ENCODE measurements at places on chromosomes 5 and 9.
A peak's percentile ranks its signal among the peaks of the same experiment; 100 is the strongest.

- H3K36me3 ChIP-seq = no peaks in the 10 kb centered on the region
- no peak overlapping the region for H3K4me3 ChIP-seq
- no peaks in the 10 kb centered on the region for H3K4me1 ChIP-seq
- no peaks in the 10 kb centered on the region for H3K27me3 ChIP-seq
Measured at GRCh38 chr5:33008751-33009418, 297.8 kb downstream of the NPR3 start.

GRCh38 chr9:121564504-121565260 is 65.0 kb upstream of the GGTA1 start:
- peaks cover 23% of the 10 kb centered on the region for H3K27me3 ChIP-seq
- no peak overlapping the region for H3K27ac ChIP-seq
- no peaks in the 10 kb centered on the region for H3K4me1 ChIP-seq

DNA sequence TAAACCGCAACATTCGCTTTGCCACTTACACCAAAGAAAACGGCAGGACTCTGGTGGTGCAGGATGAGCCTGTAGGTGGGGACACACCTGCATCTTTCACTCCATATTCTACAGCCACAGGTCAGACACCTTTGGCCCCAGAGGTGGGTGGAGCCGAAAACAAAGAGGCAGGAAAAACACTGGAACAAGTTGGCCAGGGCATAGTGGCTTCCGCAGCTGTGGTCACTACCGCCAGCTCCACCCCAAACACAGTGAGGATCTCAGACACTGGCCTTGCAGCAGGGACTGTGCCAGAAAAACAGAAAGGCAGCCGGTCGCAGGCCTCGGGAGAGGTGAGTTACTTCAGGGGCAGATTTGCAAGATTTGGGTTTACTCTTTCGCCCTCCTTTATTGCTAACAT is 33.8 kb downstream of the KDM3B start:
- H3K4me3 ChIP-seq = no peak overlapping the region
- H3K4me1 ChIP-seq = peaks cover 7% of the 10 kb centered on the region
- H3K36me3 ChIP-seq = peaks cover 40% of the 10 kb centered on the region
- H3K27me3 ChIP-seq = no peaks in the 10 kb centered on the region
- no peak for DNase-seq

GRCh38 chr5:115349001-115349817 is 52.8 kb upstream of the CCDC112 start:
- peak overlapping the region; percentile 59 for H3K27ac ChIP-seq
- no peaks in the 10 kb centered on the region for H3K27me3 ChIP-seq
- peak overlapping the region; percentile 22 for H3K4me3 ChIP-seq
- no peaks in the 10 kb centered on the region for H3K36me3 ChIP-seq

- H3K4me1 ChIP-seq = no peaks in the 10 kb centered on the region
- H3K27ac ChIP-seq = no peak overlapping the region
- H3K4me3 ChIP-seq = no peak overlapping the region
- 0 out of 2 replicates have a peak, but pooled peaks cover 3% of the 10 kb centered on the region for H3K27me3 ChIP-seq
- H3K36me3 ChIP-seq = no peaks in the 10 kb centered on the region
Measured at GRCh38 chr5:143572671-143573070, 169.2 kb upstream of the NR3C1 start.

GRCh38 chr9:8955315-8955714 is 1155.7 kb upstream of the DMAC1 start:
- H3K4me1 ChIP-seq = no peaks in the 10 kb centered on the region
- no peaks in the 10 kb centered on the region for H3K27me3 ChIP-seq
- no peak overlapping the region for H3K27ac ChIP-seq
- no peak overlapping the region for H3K4me3 ChIP-seq
- no peak for DNase-seq
- no peaks in the 10 kb centered on the region for H3K36me3 ChIP-seq

GRCh38 chr5:177453852-177454396 is 7.3 kb downstream of the PRR7 start:
- H3K27me3 ChIP-seq = no peaks in the 10 kb centered on the region
- no peaks in the 10 kb centered on the region for H3K4me1 ChIP-seq
- peak overlapping the region; percentile 21 for H3K4me3 ChIP-seq
- H3K36me3 ChIP-seq = peaks cover 37% of the 10 kb centered on the region

GRCh38 chr5:31106278-31106677 is 87.2 kb upstream of the CDH6 start:
- H3K4me3 ChIP-seq = no peak overlapping the region
- H3K36me3 ChIP-seq = no peaks in the 10 kb centered on the region
- H3K4me1 ChIP-seq = peaks cover 24% of the 10 kb centered on the region
- H3K27me3 ChIP-seq = no peaks in the 10 kb centered on the region

DNA sequence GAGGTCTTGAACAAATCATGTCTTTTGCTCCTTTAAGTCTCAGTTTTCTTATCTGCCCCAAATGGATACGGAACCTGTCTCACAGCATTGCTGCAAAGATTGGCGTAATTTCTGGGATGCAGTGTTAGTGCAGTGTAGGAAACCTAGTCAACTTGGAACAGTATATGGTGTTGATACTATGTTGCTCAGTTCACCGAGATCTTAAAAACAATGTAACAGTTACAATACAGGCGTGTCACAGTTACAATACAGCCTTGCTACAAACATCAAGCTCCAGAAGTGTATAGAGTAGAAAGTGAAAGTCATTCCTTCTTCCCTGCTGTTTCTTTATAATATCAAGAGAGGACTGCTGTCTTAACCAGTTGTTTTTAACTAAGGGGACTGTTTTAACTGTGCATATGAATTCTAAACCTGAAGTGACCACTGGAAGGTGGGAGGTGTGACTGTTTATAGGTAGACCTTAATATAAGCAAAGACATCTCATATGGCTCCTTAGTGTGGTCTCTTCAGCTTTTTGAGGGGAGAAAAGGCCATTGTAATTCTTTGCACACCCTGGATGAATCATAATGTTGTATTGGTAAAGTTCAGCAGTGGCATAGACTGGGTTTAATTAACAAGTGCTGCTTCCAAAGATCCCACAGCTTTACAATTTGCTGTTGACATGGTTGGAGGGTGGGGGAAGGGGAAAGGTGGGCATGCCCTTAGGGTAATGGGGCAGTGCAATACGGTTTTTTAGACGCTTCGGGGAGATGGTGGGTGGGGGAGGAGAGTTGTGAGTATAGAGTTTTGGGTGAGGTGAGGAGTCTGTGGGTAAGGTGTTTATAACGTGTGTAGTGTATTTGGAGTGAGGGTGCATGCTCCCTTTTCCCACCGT is 12.9 kb downstream of the PRRC2B start:
- H3K36me3 ChIP-seq = peaks cover 19% of the 10 kb centered on the region
- H3K27ac ChIP-seq = no peak overlapping the region
- H3K4me3 ChIP-seq = no peak overlapping the region
- no peaks in the 10 kb centered on the region for H3K27me3 ChIP-seq

DNA sequence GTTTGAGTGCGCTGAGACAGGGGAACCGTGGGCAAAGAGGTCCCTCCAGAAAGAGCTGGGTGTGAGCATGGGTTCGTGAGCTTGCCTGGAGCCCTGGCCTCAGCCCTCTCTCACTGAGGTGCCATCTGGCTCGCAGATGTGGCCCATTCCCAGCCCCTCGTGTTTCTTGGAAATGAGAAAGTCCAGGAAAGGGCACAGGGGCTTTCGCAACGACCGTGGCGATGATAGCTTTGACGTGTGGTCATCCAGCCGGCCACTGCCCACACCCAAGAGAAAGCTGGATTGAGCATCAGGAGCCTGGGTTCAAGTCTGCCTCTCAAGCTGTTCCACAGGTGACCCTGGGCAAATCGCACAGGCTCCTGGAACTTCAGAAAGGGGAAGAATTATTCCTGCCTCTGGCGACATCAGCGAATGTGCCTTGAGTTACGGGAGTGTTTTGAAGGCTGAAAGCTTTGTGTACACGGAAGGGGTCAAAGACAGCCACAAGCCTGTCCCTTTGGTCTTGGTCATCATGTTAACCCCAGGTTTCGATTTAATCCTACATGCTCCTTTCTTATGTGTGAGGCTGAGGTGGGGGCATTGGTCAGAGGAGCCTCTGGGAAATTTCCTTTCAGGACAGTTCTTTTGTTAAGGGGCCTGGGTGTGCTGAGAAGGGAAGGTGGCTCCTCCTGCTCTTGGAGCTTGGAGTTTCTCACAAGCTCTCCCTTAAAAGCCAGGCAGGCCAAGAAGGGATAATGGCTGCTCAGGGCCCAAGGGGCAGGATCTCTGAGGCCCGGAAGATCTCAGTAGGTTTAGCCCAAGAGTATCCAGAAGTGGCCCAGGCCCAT is 41.7 kb upstream of the IL17B start:
- H3K4me1 ChIP-seq = peaks cover 3% of the 10 kb centered on the region
- H3K27ac ChIP-seq = no peak overlapping the region
- H3K36me3 ChIP-seq = no peaks in the 10 kb centered on the region
- DNase-seq = no peak

- no peaks in the 10 kb centered on the region for H3K36me3 ChIP-seq
- no peaks in the 10 kb centered on the region for H3K4me1 ChIP-seq
- H3K4me3 ChIP-seq = no peak overlapping the region
- DNase-seq = no peak
- H3K27me3 ChIP-seq = no peaks in the 10 kb centered on the region
- H3K27ac ChIP-seq = no peak overlapping the region
Measured at GRCh38 chr5:78341440-78341839, 19.0 kb upstream of the SCAMP1 start.

DNA sequence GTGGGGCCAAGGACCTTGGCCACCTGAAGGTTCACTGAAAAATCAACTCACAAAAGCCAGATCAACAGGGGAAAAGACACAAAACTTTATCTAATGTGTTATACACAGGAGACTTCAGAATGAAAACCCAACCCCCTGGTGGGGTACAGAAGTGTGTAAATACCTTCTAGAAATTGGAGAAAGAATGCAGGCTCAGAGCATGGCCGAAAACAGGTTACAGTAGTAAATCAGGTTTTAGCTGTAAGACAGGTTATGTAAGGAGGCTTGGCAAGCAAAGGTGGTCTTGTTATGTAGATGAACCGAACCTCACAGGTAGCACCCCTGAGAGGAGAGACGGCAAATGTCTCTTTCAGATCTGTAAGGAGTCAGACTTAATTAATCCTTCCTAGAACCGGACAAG is 10.0 kb downstream of the CEMIP2 start:
- H3K27me3 ChIP-seq = no peaks in the 10 kb centered on the region
- no peaks in the 10 kb centered on the region for H3K36me3 ChIP-seq
- H3K4me1 ChIP-seq = peaks cover 9% of the 10 kb centered on the region
- DNase-seq = no peak
- no peak overlapping the region for H3K27ac ChIP-seq

DNA sequence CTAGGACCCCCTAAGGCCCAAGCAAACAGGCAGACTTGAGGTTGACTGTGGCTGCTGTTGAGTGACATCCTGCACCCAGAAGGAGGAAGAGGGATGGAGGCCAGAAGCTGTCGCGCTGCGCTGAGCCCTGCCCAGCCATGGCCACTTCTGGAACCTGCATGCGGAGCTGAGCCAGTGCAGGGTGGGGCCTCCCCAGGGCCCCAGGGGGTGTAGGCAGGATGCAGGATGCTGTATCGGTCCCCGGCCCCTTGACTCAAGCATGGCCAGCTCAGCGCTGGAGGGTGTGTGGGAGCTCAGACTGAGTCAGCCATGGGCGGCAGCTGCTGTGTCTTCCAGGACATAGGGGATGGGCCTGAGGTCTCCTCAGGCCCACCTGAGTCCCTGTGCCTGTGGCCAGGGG is 26.9 kb downstream of the GLT6D1 start:
- DNase-seq = no peak
- peaks cover 24% of the 10 kb centered on the region for H3K27me3 ChIP-seq
- no peaks in the 10 kb centered on the region for H3K4me1 ChIP-seq
- no peak overlapping the region for H3K4me3 ChIP-seq
- H3K27ac ChIP-seq = no peak overlapping the region
- H3K36me3 ChIP-seq = no peaks in the 10 kb centered on the region

- DNase-seq = peak; percentile 9
- no peaks in the 10 kb centered on the region for H3K4me1 ChIP-seq
- H3K4me3 ChIP-seq = no peak overlapping the region
- H3K36me3 ChIP-seq = no peaks in the 10 kb centered on the region
- H3K27me3 ChIP-seq = no peaks in the 10 kb centered on the region
Measured at GRCh38 chr5:85921590-85921989, 696.2 kb upstream of the COX7C start.

Measured in SJCRH30 (cell line).